ENCODE measurements at places on chromosomes 2 and 18.
A peak's percentile ranks its signal among the peaks of the same experiment; 100 is the strongest.

DNA sequence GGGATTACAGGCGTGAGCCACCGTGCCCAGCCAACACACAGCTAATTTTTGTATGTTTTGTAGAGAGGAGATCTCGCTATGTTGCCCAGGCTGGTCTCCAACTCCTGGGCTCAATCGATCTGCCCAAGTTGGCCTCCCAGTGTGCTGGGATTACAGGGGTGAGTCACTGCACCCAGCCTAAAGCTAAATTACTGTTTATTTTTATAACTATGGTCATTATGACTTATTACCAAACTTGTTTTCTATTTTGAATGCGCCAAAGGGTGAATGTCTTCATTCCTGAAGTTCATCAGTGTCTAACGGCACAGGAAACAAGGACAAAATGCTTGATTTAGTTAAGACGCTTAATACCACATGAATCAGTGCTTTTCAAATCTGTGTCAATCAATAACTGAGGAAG, 38.9 kb upstream of the GREB1L start:
- H3K36me3 ChIP-seq, result no peaks in the 10 kb centered on the region
- no peak overlapping the region for H3K4me3 ChIP-seq
- no peaks in the 10 kb centered on the region for H3K4me1 ChIP-seq
- peaks cover 2% of the 10 kb centered on the region for H3K27me3 ChIP-seq

DNA sequence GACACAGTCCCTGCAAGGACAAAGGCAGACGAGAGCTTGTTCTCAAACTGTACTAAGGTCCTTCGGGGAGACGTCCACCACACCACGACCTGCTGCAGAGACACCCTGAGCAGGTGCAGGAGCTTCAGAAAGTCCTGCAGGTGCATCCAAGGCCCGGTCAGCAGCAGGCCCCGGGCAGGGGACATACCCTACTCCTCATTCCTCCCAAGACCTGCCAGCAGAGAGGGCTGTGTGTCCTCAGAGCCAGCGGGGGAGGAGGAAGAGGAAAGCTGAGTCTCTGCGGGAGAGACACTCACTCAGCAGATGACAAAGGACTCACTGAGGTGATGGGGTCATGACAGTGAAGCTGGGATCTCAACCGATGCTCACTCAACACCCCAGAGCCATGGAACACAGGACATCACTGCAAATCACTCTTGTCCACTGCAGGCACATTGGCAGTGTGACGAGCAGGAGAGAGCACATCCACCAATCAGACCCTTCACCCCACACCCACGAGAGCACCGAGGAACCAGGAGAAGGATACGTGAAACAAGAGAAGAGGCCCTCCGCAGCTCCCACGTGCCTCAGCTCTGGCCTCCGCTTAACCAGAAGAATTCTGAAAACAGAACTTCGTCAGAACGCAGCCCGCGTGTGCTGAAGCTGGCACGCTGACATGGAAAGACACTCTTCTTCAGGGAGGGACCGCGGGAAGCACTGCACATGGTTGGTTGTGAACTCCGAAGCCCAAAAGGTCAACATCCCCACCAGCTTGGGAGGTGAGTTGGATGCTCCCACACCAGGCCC, 9.3 kb downstream of the HDAC4 start:
- peaks cover 10% of the 10 kb centered on the region for H3K36me3 ChIP-seq
- no peaks in the 10 kb centered on the region for H3K27me3 ChIP-seq
- H3K4me3 ChIP-seq, result no peak overlapping the region
- H3K4me1 ChIP-seq, result peaks cover 11% of the 10 kb centered on the region
- no peak for DNase-seq

DNA sequence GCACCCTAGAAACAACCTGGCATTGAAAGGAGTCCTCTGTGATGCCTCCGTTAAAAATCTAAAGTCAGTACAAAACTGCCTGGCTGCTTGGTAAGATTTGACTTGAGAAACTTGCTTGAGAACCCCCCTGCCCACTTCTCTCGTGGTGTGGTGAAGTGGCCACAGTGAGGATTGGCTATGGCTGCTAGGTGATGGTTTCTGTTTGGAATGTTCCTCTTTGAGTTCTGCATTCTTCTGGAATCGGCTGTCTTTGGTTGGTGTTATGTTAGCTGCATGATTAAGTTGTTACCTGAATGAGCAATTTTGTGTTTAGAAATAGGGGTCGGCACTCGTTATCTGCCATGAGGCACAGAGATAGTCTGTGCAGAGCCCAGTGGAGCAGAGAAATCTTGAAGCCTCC, 21.7 kb upstream of the SAG start:
- no peaks in the 10 kb centered on the region for H3K27me3 ChIP-seq
- no peak overlapping the region for H3K4me3 ChIP-seq
- no peak overlapping the region for H3K27ac ChIP-seq
- peak; percentile 53 for DNase-seq
- H3K4me1 ChIP-seq, result peaks cover 6% of the 10 kb centered on the region
- peaks cover 44% of the 10 kb centered on the region for H3K36me3 ChIP-seq

DNA sequence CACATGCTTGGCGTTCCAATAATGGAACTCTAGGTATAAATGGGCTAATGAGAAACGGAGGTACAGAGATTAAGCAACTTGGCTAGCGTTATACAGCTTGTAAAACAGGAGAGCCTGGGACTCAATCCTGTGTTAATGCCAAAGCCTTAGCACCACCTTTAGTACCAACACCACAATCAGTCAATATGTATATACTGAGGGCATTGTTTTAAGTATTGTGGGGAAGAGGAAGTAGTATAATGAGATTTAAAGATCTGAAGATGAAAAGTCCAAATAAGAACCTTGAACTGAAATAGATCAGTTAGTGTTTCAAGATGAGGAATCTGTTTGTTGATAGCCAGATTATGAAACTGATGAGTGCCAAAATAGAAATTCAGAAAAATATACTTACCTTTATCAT, 8.1 kb downstream of the MARS2 start:
- peaks cover 2% of the 10 kb centered on the region for H3K4me1 ChIP-seq
- H3K27ac ChIP-seq, result no peak overlapping the region
- no peaks in the 10 kb centered on the region for H3K27me3 ChIP-seq
- peaks cover 2% of the 10 kb centered on the region for H3K36me3 ChIP-seq
- no peak for DNase-seq

- H3K27me3 ChIP-seq, result no peaks in the 10 kb centered on the region
- H3K4me1 ChIP-seq, result peaks cover 14% of the 10 kb centered on the region
- H3K4me3 ChIP-seq, result no peak overlapping the region
- no peaks in the 10 kb centered on the region for H3K36me3 ChIP-seq
- peak; percentile 54 for DNase-seq
Measured at GRCh38 chr18:45749918-45750689, 26.1 kb downstream of the SLC14A1 start.

DNA sequence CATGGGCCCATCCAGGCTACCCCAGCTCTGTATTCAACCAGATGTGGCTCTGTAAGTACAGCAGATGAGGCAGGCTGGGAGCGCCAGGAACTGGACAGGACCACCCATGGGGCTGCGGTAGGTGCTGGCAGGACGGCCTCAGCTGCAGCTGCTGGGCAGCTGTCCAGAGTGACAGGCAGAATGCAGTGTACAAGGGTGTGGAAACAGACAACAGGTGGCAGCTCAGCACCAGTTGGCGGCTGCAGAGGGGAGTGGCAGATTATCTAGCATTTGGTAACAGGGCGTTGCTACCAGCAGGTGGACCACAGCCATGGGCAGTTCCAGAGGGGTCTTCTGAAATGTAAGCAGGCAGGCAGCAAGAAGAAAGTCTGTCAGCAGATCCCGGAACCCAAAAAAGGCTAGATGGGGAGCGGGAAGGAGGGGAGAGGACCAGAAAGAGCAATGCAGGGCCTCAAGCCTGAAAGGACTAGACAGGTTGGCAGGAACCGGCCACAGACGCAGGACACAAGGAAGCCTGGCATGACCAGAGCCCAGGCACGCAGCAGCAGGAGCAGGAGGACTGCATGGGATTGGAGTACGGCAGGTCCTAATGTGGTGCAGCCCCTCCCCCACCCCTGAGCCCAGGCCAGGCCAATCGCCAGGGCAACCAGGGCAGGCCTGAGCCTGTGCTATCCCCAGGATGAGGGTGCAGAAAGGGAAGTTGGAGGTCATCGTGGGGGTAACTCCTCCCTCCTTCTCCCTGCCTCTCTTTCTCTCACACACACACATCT, 24.7 kb downstream of the PKDCC start:
- peak overlapping the region; percentile 91 for H3K27ac ChIP-seq
- H3K27me3 ChIP-seq, result no peaks in the 10 kb centered on the region
- peaks cover 26% of the 10 kb centered on the region for H3K4me1 ChIP-seq
- H3K36me3 ChIP-seq, result no peaks in the 10 kb centered on the region
- H3K4me3 ChIP-seq, result no peak overlapping the region

GRCh38 chr2:15278296-15278695, 282.8 kb downstream of the NBAS start:
- no peaks in the 10 kb centered on the region for H3K4me1 ChIP-seq
- no peak for DNase-seq
- H3K36me3 ChIP-seq, result peaks cover 9% of the 10 kb centered on the region
- no peak overlapping the region for H3K27ac ChIP-seq

DNA sequence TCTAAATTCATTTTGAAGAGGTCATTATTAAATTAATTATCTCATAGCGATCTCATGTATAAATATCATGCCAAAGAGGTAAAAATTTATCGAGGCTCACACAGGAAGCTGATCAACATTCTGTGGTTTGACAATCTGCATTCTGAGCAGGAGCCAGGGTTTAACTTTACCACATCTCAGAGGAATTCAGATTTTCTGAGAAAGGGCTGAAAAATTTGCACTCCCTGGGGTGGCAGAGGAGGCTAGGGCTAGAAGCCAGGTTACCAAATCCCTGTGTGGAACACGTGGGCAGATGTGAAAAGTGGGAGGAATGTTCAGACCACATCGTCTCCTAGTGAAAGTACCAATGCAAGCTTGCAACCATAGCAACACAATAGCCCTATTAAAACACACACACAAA, 63.5 kb upstream of the CTLA4 start:
- H3K36me3 ChIP-seq, result no peaks in the 10 kb centered on the region
- peak; percentile 96 for DNase-seq
- no peak overlapping the region for H3K27ac ChIP-seq
- peaks cover 17% of the 10 kb centered on the region for H3K4me1 ChIP-seq

DNA sequence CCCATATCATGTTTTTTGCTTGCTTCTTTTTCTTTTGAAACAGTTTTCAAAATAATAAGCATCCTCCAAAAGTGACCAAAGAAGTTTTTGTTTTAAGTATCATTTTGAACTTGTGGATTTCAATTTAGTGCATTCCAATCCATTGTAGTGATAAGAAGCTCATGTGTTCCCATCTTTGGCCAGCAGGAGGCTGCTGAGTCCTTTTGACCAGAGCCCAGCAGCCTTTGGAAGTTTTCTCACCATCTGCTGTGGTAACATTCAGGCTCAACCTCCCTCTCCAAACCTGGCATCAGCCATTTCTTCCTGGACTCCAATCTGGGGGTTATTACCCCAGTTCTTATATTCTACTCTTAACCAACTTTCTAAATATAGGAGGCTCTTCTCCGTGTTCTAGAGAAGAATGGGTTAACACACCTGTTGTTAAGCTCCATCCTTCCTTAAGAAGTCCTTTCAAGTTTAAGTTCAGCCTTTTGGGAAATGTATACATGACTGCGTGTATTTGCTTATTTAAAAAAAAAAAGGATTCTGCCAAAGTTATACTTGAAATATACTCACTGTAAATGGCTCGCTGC, 39.0 kb upstream of the MAL start:
- H3K4me3 ChIP-seq, result no peak overlapping the region
- no peaks in the 10 kb centered on the region for H3K36me3 ChIP-seq
- H3K27ac ChIP-seq, result no peak overlapping the region
- peaks cover 11% of the 10 kb centered on the region for H3K27me3 ChIP-seq

DNA sequence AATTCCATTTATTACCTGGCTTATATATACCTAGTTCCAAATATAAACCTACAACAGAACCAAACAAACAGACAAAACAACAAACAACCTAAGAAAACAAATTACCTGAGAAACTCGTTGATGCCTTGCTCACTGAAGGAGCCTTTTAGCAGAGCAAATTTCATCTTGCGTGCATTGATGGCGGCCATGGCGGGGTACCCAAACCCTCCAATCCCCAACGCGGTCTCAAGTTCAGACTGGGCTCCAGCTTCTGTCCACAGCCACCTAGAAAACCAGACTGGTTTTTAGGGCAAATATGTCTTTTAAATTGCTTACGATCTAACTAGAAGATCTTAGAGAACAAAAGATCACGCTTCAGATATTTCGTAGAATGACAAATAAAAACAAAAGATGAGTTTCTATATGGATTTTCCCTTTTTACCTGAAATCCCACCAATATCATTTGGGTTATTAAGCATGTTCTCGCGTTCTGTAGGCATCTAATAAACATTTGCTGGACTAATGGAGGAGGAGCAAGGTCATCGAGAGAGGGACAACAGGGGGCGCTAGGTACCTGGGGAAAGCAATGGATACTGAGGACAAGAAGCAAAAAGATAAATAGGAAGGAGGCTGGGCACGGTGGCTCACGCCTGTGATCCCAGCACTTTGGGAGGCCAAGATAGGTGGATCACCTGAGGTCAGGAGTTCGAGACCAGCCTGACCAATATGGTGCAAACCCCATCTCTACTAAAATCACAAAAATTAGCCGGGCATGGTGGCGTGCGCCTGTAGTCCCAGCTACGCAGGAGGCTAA, 25.2 kb downstream of the PDIA6 start:
- H3K36me3 ChIP-seq, result peaks cover 53% of the 10 kb centered on the region
- H3K27me3 ChIP-seq, result no peaks in the 10 kb centered on the region
- H3K4me3 ChIP-seq, result no peak overlapping the region
- DNase-seq, result no peak

DNA sequence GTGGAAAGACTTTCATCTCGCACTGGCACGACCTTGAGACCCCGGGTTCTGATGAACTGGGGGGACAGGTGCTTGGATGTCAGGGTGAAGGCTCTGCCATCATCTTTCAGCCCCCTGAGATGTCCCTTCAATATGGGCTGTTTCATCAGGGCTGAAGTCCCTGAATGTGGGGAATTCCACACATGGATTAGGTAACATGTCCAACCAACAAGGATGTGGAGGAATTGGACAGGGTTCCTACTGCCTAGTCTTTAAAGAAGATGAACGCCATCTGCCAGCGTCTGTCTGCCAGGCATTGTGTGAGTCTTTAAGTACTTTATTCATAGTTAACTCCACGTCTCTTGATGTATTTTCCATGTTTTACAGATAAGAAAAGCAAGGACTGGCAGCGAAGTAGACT, 5.9 kb upstream of the GRHL1 start:
- DNase-seq, result no peak
- H3K4me1 ChIP-seq, result peaks cover 20% of the 10 kb centered on the region
- H3K36me3 ChIP-seq, result no peaks in the 10 kb centered on the region
- H3K4me3 ChIP-seq, result no peak overlapping the region
- no peak overlapping the region for H3K27ac ChIP-seq

- H3K27me3 ChIP-seq, result no peaks in the 10 kb centered on the region
- peaks cover 1% of the 10 kb centered on the region for H3K4me1 ChIP-seq
- no peak overlapping the region for H3K4me3 ChIP-seq
- H3K36me3 ChIP-seq, result no peaks in the 10 kb centered on the region
- H3K27ac ChIP-seq, result no peak overlapping the region
- peak; percentile 95 for DNase-seq
Measured at GRCh38 chr18:32920796-32921787, 148.3 kb upstream of the KLHL14 start.

Data from IMR-90 (cell line).